Stromal cell of bone marrow (primary cell): ENCODE measurements at places on chromosomes 1 and 21.
A peak's percentile ranks its signal among the peaks of the same experiment; 100 is the strongest.

DNA sequence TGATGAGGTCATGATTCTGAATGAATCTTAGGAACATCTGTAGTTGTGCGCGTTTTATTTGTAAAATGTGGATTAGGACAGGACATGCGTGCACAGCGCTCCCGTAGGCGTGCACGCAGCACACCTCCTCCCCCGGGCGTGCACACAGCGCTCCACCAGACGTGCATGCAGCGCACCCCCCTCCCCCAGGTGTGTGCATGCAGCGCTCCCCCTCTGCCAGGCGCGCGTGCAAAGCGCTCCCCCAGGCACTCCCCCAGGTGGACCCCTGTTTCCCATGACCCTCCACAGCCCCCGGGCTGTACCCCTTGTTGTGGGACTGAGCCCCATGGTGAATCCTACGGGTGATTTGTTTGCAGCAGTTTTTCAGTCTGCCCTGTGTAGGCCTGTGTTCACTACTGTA is 61.6 kb downstream of the S100B start:
- DNase-seq: no peak

DNA sequence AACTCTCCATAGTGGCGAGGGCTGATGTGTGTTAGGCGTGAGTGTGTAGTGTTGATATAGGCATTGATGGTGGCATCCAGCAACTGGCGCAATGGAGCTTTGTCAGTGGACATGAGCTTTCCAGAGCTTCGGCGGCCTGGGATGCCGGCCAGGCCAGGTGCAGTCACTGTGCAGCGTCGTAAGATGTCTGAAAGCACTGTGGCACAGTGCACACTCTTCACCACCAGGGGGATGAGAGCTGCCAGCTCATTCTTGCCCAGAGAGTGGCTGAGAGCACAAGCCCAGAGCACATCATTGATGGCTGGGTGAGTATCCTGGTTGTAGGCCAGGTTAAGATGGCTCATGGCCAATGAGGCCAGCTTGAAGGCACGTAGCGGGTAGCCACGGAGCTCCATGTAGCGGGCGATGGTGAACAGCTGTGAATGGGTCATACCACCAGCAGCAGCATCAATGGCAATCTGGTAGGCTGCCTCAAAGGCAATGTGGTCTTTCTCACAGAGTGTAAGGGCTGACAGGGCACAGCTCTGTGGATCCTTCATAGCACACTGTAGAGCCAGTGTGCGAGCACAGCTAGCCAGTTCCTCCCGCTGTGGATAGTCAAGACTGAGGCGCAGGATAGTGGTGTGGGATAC is 6.7 kb downstream of the UROD start:
- DNase-seq: peak; percentile 35

- DNase-seq: no peak
These were observed 34.4 kb downstream of the MAP3K21 start for GRCh38 chr1:233361876-233362275.

DNA sequence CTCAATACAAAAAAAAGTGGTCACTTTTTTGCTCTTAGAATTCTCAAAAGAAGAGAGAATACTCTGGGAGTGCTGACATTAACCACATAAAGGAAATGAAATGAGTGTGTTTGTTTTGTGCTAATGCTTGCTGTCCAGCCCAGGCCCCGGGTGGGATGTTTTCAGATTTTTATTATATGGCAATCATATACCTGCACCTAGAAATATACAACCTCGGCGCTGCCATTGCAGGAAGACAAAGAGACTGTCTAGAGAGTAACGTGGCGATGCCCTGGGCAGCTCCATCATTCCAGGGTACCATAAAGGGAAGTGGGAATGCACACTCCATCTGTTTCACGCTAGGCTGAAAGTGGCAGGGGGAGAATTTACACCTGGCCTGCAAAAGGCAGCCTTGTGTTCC is 7.1 kb downstream of the BACE2 start:
- DNase-seq: no peak

GRCh38 chr1:158819461-158820443 is 11.4 kb upstream of the MNDA start:
- DNase-seq: no peak

DNA sequence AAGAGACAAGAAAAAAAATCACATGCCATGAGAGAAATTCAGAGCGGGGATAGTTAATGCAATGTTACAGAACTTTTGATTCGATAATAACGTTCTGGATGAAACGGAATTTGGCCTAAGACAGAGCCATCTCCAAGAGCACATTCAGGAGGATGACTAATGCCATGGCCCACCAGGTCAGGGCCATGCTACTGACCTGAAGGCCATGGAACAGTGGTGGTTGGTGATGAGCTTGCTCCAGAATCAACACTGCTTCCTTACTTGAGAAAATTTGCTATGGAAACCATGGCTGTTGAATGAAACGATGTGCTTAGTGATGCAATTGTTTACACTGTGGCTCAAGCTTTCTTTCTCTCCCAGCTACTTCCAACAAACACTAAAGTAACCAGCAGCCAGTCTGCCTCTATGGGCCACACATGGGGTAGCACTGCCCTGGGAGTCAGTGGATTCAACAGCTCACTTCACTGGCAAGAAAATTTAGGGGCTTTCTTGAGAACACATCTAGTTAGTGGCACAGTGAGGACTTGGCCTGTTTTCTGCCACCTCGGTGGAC is 299.1 kb downstream of the PCP4 start:
- DNase-seq: no peak

DNA sequence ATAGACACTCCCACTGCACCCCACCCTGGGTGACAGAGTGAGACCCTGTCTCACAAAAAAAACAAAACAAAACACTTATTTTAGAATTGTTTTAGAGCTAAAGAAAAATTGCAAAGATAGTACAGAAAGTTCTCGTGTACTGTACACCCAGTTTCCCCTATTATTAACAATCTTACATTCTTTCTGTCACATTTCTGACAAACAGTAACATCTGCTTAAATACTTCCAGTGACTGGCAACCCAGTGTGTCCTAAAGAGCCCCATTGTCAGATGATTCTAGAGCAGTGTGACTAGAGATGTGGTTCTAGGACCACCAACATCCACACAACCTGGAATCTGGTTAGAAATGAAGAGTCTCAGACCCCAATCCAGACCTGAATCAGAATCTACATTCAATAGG is 90.5 kb downstream of the LEPR start:
- DNase-seq: no peak

GRCh38 chr1:232853994-232854797 is 49.0 kb downstream of the MAP10 start:
- peak; percentile 21 for DNase-seq

DNA sequence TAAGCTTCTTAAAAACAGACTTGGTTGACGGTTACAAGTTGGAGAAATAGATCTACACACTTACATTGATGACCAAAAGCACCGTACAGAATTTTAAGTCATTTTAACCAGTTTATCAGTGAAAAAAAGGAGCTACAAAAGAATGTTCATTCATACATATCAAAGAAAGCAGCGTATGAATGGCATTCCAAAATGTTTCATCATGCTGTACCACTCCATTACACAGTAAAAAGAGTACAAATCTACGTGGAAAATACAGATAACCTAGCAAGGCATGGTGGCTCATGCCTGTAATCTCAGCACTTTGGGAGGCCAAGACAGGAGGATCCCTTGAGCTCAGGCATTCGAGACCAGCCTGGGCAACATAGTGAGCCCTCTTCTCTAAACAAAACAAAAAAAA is 40.3 kb downstream of the ZZZ3 start:
- DNase-seq: no peak

GRCh38 chr21:18887922-18888602 is 484.5 kb upstream of the TMPRSS15 start:
- no peak for DNase-seq

DNA sequence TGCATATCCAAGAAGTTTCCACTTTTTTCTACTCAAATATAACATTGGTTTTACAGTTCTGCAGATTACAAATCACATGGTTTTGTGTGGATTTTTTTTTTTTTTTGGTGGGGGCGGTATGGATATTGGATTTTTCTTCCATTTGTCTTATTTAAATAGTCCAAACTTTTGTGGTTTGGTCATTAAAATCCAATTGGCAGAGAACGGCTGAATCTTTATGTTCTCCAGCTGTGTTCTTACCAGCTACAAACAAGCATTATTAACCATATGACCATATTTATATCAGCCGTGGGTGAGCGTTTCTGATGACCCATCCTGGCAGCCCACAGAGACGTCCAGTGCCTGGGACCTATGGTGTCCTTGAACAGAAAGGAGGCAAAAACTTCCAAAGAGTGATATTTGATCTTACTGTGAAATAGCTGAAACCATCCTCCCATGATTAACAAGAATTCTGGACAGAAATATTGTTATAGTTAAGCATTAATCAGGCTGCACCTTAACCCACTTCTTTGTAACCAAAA is 200.4 kb downstream of the LYPLAL1 start:
- DNase-seq: no peak

DNA sequence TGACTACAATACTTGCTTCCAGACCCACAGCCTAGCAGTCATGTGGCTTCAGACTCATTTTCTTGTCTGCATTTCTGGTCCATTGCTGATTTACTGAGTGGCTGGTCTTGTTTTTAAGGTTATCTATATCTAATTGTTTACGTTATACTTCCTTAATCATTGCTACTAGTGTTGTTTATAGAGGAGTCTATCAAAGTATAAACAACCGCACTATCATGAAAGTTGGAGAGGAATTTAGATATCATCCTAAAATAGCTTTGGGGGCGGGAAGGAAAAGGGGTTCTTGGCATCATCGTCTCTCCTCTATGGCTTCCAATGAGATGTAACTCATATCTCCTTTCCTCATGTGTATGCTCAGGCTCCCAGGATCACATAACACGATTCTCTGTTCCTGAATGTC is 372.1 kb upstream of the PBX1 start:
- DNase-seq: no peak

DNA sequence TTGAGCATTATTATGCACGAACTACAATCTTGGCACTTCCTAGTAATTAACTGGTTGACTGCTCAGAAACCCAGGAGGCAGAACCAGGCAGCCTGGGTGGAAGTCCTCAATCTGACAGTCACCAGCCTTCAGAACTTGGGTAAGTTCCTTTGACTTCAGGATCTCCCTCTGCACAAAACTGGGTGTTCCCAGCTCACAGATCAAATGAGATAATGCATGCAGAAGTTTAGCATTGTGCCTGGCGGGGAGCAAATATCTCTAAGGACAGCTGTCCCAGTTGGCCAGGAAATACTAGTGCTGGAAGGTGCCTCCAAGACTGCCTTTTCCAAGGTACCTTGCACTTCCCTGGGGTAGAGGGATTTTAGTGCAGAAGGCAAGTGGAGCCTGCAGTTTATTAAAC is 294.8 kb downstream of the PCP4 start:
- DNase-seq: no peak

DNA sequence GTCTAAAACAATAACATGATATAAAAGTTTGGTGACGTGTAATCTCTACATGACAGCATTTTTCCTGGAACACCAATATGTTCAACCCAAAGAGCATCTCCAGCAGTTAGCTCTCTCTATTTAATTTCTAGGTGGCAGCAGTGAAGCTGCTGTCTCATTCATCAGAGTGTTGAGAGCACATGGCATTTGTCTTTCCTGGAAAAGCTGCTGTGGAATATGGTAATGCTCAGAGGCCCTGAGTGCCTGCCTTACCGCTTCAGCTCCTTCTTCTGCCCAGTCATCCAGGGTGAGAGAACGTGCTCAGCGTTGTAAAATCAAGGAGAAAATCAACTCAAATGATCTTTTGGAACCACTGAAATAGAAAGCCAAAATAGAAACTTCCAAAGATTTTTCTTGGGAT is 640.7 kb downstream of the ADGRL2 start:
- no peak for DNase-seq

- no peak for DNase-seq
These were observed 75.2 kb upstream of the LRRN2 start for GRCh38 chr1:204760757-204761156.

DNA sequence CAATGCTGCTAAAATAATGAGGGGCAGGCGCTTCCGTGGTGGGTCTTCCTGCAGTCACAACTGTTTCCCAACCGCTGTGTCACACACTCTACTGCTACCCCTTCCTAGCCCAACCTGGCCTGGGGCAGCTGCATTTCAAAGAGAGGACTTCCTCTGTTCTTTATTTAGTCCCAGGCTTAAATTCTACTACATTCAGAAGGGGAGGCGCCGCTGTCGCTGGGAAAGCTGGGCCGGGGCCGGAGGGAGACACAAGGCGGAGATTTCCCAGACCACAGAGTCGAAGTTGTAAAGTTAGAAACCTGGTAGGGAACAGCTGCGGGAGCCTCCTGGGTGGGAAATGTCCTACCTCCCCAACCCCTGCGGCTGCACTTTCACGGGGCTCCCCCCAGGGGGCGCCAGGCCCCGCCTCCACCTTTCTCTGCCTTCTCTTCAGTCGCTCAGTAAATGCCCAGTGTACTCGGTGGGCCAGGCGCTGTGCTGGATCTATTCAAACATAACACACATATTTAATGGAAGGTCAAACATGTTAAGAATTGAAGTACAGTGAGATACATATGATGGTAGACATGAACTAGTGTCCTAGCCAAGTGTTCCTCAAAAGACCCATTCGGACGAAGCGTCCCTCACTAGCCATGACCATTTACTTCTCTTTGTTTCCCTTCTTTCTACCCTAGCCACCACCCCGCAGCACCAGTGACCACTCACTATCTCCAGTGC is 23.1 kb downstream of the DYRK3 start:
- DNase-seq: no peak

DNA sequence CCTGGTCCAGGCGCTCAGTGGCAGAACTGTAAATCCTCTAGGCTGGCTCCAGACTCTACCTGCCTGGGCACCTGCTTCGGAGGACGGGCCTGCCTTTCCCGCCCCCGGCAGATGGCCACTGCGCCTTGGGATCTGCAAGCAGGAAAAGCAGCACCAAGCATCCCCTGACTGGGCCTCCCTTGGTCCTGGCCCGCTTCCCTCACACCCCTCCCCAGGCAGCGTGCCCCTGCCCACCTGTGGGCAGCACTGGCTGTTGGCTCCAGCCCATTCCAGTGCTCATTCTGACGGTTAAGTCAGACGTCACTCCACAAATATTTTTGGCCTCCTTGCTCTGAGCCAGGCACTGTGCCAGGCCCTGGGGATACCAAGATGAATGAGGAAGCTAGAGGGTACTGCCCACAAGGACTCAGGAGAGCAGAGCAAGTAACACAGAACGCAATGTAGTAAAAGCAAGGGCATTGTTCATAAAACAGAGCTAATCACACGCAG is 22.0 kb upstream of the BLACAT1 start:
- peak; percentile 44 for DNase-seq

DNA sequence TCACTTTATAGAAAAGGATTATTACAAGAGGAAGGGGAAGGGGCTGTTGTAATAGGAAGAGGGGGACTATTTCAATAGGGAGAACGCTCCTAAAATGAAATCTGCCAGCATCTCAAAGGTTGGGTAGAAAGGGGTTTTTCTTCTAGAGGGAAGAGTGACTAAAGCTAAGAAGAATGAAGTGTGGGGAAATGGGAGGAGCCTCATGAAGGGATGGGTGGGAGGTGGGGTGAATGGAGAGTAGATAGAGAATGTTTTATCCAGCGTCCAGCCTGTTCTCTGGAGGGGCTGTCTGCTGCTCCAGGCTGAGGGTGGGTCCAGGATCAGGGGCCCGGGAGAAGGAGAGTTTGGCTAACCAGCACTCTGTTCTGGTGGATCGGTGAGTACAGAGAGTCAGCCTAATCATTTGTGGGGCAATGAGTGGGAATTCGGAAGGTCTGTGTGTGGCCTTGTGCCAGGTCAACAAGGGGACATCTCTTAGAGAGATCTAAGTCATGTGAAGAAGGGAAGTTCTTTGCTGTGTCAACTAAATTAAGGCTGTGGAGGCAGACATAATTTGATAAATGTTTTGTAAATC is 25.2 kb downstream of the VN1R5 start:
- DNase-seq: no peak

GRCh38 chr1:15618655-15619525 is 1.6 kb downstream of the DDI2 start:
- no peak for DNase-seq

- DNase-seq: no peak
These were observed 108.0 kb downstream of the SGIP1 start for GRCh38 chr1:66641891-66642473.
